SK-N-SH treated with all-trans-retinoic acid at 6 μM for 48 hours (cell line): ENCODE measurements at places on chromosomes 5 and 9.

GRCh38 chr5:69011910-69012309 lies 81.9 kb upstream of the SLC30A5 start:
- ATAC-seq: peak; percentile 35; the same call in 2 of the 3 replicates

- ATAC-seq: no peak
Measured at GRCh38 chr5:74099538-74100267, 473.7 kb downstream of the ARHGEF28 start.

GRCh38 chr9:115413766-115414382 lies 295.9 kb upstream of the TNC start:
- ATAC-seq: no peak

DNA sequence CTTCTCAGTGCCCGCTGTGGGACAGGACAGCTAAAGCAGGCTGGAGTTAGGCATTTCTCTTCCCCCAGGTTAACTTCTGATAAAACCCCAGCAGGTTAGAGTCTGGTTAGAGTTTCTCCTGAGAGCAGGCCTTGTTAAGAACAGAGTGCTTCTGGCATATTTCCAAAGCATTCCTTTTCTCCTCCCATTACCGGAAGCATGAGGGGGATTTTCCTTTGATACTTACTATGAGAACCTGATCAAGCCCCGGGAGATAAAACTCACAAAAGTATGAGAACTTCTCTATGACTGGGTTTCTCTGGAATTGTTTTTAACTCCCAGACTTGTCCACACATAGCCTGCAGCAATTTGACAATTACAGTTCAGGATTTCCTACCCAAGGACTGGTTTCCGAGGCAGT lies 77.4 kb upstream of the MAST4 start:
- ATAC-seq: no peak

- no peak for ATAC-seq
Measured at GRCh38 chr5:137126829-137127228, 372.3 kb downstream of the SPOCK1 start.

DNA sequence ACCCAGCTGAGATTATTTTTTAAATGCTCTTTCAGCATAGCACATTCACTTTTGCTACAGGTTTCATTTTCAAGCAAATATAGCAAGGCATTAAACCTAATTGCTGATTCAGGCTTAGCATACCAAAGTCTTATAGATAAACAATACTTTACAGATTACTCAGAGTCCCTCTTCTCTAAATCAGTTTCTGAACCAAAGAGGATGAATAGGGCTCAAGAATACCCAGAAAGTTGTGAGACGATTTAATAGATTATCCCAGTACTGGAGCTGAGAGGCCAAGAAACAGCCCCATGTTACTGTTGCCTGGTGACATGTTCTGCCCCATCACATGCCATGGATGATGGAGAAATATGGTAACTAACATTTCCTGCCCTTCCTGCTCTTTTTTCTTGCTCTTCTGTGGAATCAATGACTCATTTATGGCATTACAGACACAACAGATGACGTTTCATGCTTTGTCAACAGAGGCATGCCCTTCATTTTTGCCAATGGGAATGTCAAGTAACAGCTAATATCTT lies 18.1 kb upstream of the SSBP2 start:
- ATAC-seq: peak; percentile 66

DNA sequence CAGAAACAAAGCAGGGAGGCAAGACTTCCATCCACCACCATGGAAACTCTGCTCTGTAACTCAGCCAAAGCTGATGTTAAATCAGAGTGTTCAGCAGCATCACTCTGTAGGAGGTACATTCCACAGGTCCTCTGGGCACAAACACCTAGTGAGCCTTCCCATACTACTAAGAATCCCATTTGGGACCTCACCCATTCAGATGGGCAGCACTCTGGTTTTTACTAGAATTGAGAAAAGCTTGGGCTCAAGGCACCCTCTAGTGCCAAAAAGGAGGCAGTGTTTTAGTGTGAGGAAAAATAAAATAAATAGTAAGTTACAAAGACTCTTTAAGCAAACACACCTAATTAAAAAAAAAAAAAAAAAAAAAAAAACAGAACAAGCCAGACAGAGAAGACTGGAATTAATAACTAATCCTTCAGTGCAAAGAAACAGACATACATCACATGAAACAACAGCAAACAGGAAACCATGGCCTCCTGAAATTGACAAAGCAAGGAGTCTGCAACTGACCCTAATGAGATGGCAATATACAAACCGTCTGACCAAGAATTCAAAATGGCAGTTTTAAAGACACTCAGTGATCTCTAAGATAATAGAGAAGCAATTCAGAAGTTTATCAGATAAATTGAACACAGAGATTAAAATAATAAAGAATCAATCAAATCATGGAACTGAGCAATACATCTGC lies 159.5 kb downstream of the GNA14 start:
- peak; percentile 79 for ATAC-seq

DNA sequence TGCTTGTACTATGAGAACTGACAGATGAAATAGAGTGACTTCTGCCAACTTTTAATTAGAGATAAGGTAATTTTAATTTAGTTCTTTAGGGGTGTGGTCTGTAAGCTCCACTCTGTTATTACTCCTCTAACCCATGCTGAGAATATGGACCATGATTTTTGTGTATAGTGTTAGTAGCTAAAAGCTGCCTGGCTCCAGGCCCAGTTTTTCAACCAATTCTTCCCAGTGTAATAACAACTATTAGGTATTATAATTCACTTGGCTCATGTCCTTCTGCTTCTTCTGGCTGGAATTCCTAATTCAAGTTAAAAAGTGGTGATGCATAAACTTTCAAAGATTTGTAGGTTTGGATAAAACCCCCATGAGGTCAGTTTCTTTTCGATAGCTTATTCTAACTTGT lies 216.3 kb downstream of the ISL1 start:
- ATAC-seq: no peak

GRCh38 chr9:114114364-114114763 lies 15.3 kb upstream of the KIF12 start:
- ATAC-seq: no peak

- ATAC-seq: no peak
Measured at GRCh38 chr9:128242828-128243214, 33.0 kb downstream of the GOLGA2 start.

GRCh38 chr5:124245276-124245675 lies 501.2 kb downstream of the ZNF608 start:
- ATAC-seq: no peak

DNA sequence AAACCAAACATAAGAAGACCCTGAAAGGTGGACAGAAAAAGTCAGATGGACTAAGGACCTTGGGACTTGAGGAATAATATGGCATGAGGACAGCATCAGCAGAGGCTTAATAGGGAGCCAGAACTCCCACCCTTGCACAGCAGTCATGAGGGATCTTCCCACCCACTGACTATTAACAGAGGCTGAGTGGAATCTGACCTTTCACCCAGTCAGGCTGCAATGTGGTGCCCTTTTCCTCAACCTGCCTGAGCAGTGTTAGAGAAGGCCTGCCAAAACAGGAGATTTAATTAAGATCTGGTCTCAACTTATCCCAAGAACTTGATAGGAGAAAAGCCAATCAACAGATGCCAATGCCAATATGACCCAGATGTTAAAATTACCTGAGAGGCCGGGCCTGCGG lies 481.9 kb downstream of the KDM4C start:
- no peak for ATAC-seq

GRCh38 chr5:129664336-129664937 lies 83.5 kb upstream of the MINAR2 start:
- ATAC-seq: peak; percentile 62; the same call in 2 of the 3 replicates

DNA sequence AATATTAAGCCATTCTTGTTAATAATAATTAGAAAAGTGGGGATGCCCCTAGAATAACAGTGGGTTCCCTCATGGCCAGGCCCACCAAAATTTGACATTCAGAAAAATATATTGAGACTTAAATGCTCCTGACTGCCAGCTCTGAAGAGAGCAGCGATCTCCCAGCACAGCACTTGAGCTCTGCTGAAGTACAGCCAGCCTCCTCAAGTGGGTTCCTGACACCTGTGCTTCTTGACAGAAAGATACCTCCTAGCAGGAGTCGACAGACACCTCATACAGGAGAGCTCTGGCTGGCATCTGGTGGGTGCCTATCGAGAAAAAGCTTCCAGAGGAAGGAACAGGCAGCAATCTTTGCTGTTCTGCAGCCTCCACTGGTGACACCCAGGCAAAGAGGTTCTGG lies 261.5 kb downstream of the DTWD2 start:
- no peak for ATAC-seq

DNA sequence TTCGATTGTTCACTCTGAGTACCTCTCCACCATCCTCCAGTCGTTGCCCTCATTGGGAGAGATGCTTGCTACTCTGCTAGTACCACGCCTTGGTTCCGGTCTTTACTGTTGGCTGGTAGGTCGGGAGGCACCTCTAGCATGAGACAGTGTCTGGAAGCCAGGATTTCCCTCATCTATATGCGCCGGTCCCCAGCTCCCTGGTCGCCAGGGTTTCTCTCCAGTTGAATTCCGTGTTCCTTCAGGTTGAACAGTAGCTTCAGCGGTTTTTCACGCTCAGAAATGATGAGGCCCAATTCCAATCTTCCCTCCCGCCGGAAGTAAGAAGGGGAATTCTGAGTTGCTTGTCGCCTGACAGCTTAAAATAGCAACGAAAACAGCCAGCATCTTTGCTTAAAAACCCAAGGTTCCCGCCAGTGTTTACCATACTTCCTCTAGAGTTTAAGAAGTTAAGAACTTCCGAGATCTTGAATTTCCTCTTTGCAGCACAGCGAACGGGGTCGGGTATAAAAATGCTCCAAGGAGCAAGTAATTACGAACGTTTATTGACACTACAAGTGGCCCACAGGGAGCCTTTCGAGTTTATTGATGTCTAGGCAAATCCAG lies 1.3 kb upstream of the ST8SIA4 start:
- no peak for ATAC-seq

DNA sequence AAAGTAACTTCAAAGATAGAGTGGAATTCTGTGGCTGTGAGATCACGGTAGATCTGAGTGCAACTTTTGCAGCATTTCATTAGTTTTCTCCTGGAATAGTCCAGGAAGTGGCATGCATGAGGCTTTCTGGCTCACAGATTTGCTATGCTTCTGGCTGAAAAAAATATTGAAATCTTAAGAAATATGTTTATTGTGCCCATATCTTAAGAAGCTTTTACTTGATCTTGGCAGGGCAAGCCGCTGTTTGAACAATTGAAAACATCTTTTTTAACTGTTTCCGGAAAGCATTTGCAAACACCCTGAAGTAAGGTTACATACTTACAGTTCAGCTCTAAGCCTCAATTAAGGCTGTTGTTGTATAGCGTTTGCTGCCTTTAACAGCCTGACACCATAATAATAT lies 135.7 kb upstream of the GDNF start:
- no peak for ATAC-seq

- ATAC-seq: peak; percentile 20; the same call in 2 of the 3 replicates
Measured at GRCh38 chr5:1011226-1011631, 2.6 kb downstream of the NKD2 start.
